Mesothelial cell of epicardium (in vitro differentiated cells): ENCODE measurements at places on chromosomes 13 and 19. TPM values are rescaled to one million over a fixed set of nuclear protein-coding genes. Genes with fewer than 3 reads are reported as not detected.
A peak's percentile ranks its signal among the peaks of the same experiment; 100 is the strongest.

GRCh38 chr13:106277484-106278154, 257.8 kb downstream of the EFNB2 start:
- DNase-seq: no peak

- no peak for DNase-seq
These were observed 466.6 kb upstream of the PCDH9 start for GRCh38 chr13:67696775-67697174.

- no peak for DNase-seq
These were observed 716.5 kb upstream of the PRR20A start for GRCh38 chr13:56424246-56424645.

DNA sequence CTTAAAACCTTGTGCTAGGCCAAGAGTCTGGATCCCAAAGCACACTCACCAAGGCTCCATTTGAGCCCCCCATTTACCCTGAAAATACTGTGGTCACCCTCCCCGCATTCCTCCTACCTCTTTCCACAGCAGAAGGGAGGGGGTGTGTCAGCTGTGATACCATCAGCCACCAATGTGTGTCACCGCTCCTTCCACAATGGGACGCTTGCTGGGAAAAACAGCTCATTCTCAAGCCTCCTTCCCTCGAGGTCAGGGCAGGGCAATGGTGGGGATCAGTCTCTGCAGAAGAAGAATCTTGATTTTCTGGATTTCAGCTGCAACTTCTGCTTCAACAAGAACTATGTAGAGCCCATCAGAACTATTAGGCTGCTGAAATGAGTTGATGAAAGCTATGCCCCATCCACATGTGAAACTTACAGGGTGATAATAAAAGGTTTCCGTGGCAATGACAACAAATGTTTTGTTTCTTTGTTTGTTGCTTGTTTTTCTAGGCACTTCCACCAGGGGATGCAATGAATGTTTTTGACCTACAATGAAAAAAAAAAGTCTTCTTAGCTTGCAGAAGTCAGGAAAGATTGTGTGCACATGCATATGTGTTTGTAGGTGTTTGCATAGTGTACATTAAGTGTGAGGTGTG, 26.4 kb upstream of the ZNF507 start:
- DNase-seq: no peak

DNA sequence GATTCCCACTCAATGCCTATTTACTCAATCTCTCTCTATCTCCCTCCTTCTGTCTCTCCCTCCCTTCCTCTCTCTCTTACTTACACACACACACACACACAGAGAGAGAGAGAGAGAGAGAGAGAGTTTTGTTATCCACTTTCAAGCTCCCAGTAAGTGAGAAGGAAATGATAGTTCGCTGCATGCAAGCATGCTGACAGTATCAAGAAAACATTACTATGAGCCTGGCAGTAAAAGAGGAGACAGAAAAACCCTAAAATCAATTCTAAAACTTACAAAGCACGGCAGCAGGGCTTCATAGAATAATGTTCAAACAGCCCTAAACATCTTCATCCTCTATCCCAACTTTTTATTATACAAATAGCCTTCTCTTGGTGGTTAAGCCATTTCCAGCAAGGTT, 171.9 kb downstream of the FOXO1 start:
- no peak for DNase-seq

GRCh38 chr19:17947815-17948513, 15.1 kb downstream of the CCDC124 start:
- DNase-seq: peak; percentile 99

DNA sequence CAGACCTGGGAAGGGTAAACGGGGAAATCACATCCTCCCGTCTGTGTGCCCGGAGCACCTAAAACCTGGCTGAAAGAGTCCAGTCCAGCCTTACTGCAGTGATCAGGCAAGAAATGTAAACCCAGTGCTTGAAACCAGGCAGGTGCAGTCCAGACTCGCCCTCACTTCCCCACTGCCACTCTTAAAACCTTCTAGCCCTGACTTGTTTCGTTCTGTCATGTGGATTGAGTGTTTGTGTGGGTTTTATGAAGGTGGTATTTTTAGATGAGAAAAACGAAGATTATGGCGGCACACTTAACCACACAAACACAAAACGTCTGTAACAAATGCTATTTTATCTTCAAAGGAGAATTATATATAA, 839 bp upstream of the CKAP2 start:
- DNase-seq: no peak

DNA sequence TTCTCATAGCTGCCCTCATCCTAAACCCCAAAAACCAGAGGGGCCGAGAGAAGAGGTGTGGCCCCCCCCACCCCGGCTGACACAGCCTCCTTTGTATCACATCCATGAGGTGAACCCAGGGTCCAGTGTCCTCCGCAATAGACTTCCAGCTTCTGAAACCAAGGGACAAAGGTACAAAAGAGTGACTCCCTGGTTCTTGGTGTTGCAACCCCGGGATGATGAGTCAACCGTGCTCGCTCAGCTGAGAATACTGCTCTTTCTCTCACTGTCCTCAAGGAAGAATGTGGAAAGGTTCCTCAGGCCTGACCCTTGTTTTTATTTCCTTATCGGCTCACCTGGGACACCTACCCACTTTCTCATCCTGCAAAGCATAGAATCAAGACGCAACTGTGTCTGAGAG, 5.5 kb downstream of the SLC15A1 start:
- no peak for DNase-seq

- no peak for DNase-seq
These were observed 1395.8 kb downstream of the SLITRK5 start for GRCh38 chr13:89066868-89067466.

DNA sequence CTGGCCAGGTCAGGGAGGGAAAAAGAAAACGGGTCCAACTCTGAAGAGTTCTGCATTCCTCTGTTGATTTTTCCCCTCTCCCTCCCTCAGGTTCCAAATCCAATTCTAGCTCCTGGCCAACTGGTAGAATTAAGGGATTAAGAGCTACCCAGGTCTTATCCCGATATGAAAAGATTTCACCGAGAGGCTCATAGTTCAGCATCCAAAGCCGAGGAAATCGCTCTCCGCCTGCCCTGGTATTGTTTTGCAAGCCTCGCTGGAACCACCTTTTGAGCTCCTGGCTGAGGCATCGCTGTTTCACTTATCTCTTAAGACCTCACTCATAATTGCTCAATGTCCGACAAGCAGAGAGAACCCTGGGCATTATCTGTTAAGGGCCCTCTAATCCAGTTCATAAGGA, 180.4 kb downstream of the URI1 start:
- DNase-seq: no peak

DNA sequence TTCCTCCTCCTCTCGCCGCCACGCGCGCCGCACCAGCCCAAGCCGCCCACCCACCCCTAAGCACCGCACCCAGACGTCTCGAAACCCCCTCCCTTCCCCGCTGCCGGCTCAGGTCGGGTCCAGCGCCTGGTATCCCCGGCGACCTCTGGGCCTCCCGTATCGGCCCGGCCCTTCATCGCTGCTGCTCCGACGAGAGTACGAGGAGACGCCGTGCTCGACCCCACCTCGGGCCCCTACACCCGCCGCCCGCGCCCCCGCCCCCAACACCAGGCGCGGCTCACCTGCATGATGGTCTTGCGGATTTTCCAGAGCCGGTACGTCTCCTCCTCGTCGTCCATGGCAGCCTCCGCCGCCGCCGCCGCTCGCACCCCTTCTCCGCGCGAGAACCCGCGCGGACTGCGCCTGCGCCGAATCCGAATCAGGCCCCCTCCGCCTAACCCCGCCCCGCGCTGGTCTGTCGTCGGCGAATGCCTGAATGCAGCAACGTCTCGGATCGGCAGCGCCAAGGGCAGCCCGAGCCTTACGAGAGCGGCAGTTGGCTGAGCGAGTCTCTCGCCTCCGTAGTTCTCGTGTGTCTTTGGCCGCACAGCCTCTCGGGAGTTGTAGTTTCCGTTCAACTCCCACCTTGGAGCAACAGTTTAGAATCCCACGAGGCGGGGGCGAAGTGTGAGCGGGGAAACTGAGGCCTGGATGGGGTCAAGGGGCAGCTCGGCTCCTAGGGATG, at the start of gene POLR2E:
Gene POLR2E, minus strand, starts transcription at position 398 of the 724 bp plus-strand sequence. Its CDS starts 60 bp downstream, at position 338.
- DNase-seq: peak; percentile 99

DNA sequence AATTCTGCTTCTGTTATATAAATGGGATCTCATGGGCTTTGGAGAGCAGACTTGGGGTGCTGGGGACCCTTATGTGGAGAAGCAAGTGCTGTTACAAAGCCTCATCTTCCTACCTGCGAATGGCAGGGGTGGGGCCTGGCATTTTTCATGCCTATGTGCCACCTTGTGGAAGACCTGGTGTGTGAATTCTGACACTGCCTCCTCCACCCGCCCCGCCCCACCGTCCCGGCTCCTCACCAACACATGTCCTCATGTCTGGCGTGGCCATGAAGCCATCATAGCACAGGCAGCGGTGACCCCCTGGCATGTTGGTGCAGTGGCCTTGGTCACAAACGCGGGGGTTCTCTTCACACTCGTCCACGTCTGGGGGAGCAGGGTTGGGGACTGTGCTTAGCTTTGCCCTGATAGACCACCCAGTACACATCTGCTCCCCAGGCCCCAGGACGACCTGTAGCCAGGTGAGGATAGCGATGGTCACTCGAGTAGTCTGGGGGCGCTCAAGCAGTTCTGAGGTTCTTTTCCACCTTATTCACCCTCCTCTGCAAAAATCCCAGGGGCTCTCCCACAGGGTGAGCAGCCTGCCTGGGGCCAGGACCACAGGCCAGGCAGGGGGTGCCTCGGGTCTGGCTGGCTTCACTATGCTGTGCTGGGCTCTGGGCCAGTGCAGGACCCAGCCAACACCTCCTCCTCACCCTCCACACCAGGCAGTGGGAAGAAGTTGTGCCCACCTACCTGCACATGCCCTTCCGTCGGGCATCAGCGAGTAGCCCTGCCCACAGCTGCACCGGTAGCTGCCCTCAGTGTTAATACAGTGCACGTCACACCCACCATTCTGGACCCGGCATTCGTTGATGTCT, 32.7 kb downstream of the FBN3 start:
- DNase-seq: no peak

- DNase-seq: no peak
These were observed 814.7 kb downstream of the PCDH9 start for GRCh38 chr13:66415444-66415843.

- no peak for DNase-seq
These were observed 20.2 kb downstream of the CACNG6 start for GRCh38 chr19:54011507-54012211.

DNA sequence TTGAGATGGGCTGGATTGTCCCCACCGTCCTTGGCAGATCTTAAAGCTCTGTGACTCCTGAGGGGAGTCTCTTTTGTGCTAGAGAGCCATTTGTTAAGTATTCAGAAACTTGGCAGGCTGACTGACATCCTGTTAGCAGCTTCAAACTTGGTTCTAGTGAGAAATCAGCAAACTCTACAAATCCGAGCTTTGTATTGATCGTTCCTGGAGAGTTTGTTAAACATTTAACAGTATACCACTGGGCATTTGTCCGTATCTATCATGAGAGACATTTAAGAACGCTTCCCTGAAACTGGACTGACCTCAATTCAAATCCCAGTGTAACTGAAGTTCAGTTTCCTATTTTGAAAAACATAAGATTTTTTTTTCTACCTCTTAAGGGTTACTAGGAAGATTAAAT, 3.1 kb downstream of the ATP12A start:
- no peak for DNase-seq

GRCh38 chr13:109738298-109738746, 48.1 kb downstream of the IRS2 start:
- no peak for DNase-seq

- no peak for DNase-seq
These were observed 583 bp upstream of the BAX start for GRCh38 chr19:48953990-48954594.

ELANE gene
- not detected in 3 replicates for total RNA-seq

ZNF850 gene
- total RNA-seq: 11.1 to 14.5 TPM (median 12.6 TPM) in 3 replicates

ONECUT3 gene
- total RNA-seq: not detected in 3 replicates

CYSLTR2 gene
- 3.5 to 3.9 TPM (median 3.5 TPM) in 3 replicates for total RNA-seq

ADGRE3 gene
- not detected in 3 replicates for total RNA-seq

DCLK1 gene
- total RNA-seq: 21.7 to 23.1 TPM (median 22.6 TPM) in 3 replicates

UBL5 gene
- total RNA-seq: 248 to 264 TPM (median 260 TPM) in 3 replicates

FCHO1 gene
- 3.8 to 6.2 TPM (median 4.6 TPM) in 3 replicates for total RNA-seq

TJP3 gene
- 20.0 to 21.7 TPM (median 20.1 TPM) in 3 replicates for total RNA-seq

PNMA8B gene
- 3.0 to 3.2 TPM (median 3.1 TPM) in 3 replicates for total RNA-seq

PABPC3 gene
- 0.27 to 0.38 TPM (median 0.29 TPM) in 3 replicates for total RNA-seq
